ENCODE measurements at places on chromosomes 5 and 9.
A peak's percentile ranks its signal among the peaks of the same experiment; 100 is the strongest.

- no peak for DNase-seq
Observed at GRCh38 chr9:17775656-17776055, 196.8 kb downstream of the SH3GL2 start.

DNA sequence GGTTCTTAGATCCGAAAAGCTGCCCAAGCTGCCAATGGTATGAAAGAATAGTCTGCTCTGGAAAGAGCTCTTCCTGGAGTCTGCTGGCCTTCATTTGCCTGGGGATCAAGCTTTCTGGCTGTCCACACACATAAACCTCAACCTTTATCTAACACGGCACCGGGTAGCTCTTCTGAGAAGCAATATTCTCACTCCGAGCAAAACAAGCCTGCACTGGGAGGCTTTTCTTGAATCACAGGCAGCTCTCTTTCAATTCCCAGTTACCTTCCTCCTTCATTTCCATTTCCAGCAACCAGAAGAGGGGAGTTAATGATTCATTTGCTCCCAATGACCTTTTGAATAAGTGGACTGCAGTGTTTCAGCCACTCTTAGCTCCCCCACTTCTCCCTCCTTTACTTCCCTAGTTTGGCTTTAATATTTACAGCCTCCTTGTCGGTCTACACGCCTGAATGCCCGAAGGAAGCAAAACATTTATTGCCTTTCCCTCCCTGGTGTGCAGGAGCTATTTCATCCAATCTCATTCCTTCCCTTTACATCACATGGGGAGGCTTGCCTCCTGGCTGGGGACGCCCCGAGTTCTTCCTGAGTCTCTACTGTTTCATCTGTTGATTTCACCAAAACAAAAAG lies 187.1 kb downstream of the ARHGEF28 start:
- no peak for DNase-seq

DNA sequence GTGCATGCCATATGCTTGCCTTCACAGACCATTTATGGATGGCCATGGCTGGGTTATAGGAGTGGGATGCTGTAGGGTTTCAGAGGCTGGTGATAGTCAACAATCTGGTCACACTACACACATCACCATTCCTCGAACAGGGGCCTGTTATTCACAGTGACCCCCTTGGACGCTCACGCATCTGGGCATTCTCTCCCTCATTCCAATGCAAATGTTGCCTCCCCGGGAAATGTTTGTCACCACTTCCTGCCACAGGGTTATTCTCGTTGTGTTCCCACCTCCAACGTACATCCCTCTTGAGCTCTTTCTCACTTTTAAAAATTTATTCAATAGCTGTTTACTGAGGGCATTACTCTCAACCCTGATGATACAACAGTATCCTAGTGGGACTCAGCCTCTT lies 135.4 kb downstream of the SCAMP1 start:
- no peak for DNase-seq

DNA sequence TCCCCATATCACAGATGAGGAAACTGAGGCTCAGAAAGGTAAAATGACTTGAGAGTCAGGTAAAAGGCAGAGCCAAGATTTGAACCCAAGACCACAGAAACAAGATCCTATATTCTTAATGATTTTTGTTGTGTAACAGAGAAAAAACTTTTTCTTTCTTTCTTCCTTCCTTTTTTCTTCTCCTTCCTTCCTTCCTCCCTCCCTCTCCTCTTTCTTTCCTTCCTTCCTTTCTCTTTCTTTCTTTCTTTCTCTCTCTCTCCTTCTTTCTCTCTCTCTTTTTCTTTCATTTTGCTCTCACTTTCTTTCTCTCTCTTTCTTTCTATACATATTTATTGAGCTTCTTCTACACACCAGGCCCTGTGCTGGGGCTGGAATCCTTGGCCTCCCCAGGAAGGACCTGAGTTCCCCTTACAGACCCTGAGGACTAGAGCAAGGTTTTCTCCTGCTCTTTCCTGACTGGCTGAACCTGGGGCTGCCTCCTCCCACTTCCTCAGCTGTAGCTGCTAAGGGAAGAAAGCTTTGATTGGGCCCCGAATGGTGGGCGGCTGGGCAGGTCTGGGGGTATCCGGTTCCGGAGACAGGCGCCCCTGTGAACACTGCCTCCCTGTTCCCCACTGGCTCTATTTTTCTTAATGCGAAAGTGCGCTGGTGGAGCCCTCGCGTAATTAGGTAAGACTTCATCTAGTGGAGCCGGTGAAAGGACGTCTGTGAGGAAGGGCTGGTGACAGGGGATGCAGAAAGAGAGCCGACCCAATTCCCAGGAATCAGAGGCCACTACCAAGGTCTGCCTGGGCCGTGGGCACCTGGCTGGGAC lies 27.4 kb upstream of the KIF12 start:
- no peak for DNase-seq

DNA sequence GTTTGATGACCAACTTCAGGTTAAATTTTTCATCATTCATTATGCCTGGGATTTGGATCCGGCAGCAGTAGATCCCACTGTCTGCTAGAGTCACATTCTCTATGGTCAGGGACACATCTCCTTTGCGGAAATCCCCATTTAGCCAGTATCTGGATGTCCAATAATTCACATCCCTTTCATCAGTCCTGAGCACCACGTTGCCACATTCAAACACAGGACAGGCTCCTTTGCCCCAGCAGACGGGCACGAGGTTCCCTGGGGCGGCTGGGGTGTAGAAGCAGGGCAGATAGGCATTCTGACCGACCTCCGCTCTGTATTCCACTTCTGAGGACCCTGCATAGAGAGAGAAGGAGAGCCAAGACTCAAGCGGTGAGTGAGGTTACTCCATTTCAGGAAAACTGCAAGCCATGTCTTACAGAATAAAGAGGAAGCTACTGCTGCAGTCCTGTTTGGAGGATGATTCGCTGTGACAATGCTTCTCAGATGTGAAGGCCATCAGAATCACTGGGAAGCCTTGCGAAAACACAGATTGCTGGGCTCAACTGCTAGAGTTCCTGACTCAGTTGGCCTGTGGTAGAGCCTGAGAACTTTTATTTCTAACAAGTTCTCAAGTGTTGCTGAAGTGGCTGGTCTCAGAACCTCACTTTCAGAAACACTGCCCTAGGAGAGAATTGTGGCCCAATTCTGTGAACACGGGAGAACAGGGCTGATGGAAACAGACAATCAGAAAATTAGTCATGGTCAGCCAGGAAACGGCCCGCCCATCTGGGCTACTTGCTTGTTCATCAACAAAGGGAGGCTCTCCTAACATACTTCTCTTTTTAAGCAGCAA lies 2.0 kb downstream of the HAVCR2 start:
- DNase-seq = peak; percentile 11

DNA sequence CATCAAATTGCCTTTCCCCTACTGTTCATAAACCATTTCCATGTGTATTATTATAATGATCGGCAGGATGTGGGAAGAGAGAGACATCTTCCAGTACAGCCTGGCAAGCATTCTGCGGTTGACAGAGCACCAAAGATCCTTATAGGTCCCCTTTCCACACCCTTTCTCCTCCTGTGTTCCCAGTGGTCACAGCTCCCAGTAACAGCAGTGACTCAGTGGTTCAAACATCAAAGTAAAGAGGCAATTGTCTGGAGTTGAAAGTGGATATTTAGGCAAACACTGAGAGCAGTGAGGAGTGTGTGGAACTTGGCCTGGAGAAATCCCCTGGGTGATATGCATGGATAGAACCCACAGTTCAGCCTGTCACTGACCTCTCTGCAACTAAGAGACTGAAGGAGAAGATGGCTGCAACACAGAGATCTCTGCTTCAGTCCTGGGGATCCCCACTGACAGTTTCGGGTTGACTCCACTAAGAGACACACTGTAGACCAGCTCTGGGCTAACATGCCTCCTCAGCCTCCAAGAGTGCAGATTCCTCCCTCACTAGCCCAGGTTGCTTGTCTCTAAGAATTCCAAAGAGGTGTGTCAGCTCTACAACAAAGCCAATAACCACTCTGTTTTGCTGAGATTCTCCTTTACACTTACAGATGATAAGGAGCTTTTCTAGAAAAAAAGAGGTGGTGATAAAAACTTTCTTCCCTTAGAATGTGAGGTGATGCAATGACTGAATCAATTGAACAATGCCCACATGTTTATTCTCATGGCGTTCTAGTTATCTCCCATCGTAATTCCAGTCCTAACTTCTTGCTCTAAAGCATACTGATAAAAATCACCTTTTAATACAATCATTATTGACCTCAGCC lies 94.4 kb upstream of the IL6ST start:
- peak; percentile 35 for DNase-seq

DNA sequence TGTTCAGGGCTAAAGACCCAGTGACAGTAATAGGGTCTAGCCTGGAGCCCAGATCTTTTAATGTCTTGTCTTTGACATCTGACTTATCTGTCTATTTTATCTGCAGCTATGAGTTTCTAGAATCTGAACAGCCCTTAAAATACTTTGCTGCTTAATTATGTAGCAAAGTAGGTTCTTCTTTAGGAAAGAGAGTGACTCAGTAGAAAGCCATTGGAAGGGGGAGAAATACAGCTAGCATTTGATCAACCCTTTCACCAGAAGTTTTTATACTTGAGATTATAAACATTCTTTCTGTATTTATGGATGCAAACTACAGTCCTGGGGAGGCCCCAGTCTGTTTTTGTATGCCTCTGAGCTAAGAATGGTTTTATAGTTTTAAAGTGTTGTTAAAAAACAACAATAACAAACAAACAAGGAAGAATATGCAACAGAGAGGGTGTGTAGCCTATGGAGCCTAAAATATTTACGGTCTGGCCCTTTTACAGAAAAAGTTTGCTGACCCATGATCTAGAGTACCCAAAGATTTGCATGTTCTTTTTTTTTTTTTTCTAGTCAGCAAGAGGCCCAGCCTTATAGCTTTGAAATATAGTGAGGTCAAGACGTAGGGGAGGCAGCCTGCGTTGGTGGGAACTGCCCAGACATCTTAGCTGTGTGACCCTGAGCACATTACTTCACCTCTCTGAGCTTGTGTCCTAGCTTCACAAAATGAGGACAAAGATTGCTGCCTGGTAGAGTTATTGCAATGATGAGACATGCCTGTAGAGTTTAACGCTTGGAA lies 9.7 kb downstream of the GSN start:
- no peak for DNase-seq

- DNase-seq = no peak
Observed at GRCh38 chr9:18951936-18952335, 81.1 kb downstream of the SAXO1 start.

GRCh38 chr5:141382469-141383294 lies at the start of gene PCDHGA7:
Gene PCDHGA7, plus strand, starts transcription at chr5:141382742. Its CDS starts 158 bp downstream, at chr5:141382900.
- DNase-seq = no peak

DNA sequence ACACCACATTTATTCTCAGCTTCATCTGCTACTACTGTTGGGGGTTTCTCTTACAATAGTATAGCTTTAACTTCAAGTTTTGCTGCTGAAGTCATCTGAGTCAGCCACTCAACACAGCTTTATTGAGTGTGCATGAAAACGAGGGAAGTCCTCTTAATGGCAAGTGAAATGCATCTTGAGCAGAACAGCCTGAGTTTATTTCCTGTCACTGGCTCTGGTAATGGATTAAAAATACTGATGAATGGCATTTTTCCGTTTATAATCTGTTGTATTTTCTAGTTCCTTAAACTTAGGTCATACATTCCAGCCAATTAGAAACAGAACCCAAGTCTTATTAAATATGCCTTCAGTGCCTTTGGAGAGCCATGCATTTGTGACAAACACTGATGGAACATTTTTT lies 238.6 kb downstream of the SLF1 start:
- no peak for DNase-seq

DNA sequence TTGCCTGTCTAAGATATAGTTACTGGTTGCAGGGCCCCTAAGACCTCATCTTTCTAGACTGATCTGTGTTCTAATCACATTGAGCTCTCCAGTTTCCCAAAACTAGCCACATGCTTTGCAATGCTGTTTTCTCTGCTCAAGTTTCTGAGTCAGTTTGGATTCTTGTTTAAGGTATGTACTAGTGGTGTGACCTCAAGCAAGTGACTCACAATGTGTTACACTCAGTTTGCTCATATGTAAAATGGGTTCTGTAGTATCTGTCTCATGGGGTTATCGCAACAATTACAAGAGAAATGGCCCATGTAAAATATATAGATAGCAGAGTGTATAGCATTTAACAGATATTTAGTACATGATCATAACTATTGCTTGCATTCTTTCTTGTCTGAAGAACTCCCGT lies 153.1 kb upstream of the ELL2 start:
- peak; percentile 5 for DNase-seq

DNA sequence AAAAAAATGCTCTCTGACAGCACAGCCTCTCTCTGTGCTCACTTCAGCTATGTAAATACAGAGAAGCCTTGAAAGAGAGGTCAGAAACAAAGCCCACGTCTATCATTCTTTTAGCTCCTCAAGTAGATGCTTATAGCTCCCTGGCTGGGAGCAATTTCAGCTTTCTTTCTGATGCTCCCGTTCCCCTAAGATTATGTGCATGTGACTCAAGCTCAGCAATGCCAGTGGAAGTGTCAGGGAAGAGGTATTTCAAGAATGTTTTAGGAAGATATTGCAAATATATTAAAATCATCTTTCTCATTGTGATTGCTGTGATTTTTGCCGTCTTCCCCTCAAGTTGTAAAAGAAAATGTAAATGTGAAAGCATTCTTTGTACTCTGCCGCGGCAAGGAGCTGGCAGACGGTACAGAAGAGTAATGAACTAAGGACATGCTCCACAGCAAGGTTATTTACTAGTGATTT lies 1353.7 kb upstream of the ACO1 start:
- DNase-seq = no peak

- DNase-seq = no peak
Observed at GRCh38 chr9:25396828-25397227, 281.4 kb downstream of the TUSC1 start.

- no peak for DNase-seq
Observed at GRCh38 chr9:86047361-86047760, 52.0 kb downstream of the GOLM1 start.

GRCh38 chr5:37396352-37396751 lies 17.2 kb downstream of the WDR70 start:
- DNase-seq = no peak

DNA sequence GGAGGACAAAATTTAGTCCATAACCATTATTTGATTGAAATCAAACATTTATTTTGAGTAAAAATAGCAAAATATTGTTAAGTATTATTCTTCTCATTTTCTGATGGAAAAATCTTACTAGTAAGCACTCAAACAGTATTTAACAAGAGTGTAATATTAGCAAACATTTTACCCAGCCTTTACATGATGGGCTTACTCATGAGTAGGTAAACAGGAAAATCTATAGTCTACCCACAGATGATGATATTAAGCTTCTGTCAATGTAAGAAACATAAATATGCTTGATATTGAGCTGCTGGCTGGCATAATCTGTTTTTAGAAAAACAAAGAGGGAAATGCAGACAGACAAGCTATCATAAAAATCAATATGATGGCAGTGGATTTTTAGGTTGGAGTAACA lies 418.5 kb upstream of the COX7C start:
- no peak for DNase-seq

GRCh38 chr5:99025298-99026045 lies 96.7 kb upstream of the CHD1 start:
- DNase-seq = no peak

DNA sequence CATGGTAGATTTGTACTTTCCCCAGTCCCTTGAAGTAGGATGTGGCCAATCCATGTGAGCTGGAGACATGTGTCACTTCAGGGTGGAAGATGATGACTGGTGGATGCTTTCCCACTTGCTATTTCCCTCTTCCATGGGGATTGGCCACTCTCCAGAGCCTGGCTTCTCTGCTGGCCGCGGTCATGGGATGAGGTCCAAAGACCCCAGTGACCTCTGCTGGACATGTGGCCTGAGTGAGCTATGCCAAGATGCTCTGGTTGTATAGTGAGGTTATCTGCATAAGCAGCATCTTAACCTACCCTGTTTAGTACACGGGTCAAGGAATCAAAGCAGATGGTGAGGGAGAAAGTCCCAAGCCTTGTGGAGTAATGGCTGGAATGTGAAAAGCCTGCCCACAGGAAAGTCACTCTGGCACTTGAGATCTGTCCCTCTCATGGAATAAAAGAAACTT lies 47.1 kb downstream of the SH3PXD2B start:
- DNase-seq = no peak

GRCh38 chr5:170046241-170046640 lies 59.5 kb upstream of the FOXI1 start:
- no peak for DNase-seq

Measured in stimulated activated CD4-positive, alpha-beta T cell treated with anti-CD3 and anti-CD28 coated beads, Interleukin-4, amount 100 ng/mL, for 48 hours (primary cell).